ENCODE measurements at places on chromosomes 2 and 18.

- no peak for DNase-seq
These were observed 83.9 kb downstream of the PDK1 start for GRCh38 chr2:172639823-172640222.

DNA sequence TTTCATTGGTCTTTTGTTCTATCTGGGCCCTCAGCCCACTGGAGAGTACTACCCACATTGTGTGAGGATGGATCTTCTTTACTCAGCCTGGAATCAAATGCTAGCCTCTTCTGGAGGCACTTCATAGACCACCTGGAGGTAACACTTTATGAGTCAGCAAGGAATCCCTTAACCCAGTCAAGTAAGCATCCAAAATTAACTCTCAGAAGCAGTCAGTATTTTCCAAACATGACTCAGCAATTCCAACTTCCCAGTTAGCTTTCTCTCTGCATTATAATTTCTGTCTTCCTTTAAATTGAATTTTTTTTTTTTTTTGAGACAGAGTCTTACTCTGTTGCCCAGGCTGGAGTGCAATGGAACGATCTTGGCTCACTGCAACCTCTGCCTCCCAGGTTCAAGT is 142.7 kb downstream of the ACKR3 start:
- no peak for DNase-seq

GRCh38 chr2:239369631-239370161 is 31.1 kb downstream of the HDAC4 start:
- DNase-seq: no peak

DNA sequence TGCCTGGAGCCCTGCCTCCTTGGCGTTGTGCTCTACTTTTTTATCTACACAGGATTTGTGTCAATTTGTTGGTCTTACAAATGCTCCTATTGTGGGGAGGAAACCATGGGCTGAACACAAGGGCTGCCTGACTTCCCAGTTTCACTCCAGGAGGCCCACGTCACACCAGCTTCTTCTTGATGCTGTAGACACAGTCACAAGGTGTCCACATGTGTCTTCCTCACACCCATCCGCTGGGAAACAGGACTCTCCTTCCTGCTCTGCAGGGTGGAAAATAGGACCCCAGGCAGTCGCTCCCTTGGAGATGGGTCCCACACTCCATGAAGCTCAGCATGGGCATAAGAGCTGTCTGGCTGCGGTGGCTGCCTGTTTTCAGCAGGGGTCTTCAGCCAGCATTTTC is 468.2 kb downstream of the EPHA4 start:
- no peak for DNase-seq

- no peak for DNase-seq
These were observed 33.8 kb downstream of the CCDC93 start for GRCh38 chr2:117979911-117980701.

DNA sequence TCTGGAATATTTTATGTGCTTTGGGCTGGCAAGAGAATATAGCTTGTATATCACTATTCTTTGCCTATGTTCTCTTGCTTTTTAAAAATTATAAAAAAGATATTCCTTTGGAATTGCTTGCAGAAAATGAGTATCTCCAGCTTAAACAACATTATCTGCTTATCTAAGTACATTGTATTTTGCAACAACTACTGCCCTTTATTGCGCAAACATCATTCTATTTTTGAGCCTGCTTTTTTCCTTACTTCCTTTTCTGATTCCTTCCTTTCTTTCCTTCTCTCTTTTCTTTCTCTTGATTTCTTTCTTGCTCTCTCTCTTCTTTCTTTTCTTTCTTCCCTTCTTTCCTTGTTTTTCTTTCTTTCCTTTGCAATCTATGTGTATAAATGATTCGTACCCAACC is 74.0 kb downstream of the UNC80 start:
- no peak for DNase-seq

GRCh38 chr18:54772056-54772455 is 56.2 kb upstream of the RAB27B start:
- no peak for DNase-seq

DNA sequence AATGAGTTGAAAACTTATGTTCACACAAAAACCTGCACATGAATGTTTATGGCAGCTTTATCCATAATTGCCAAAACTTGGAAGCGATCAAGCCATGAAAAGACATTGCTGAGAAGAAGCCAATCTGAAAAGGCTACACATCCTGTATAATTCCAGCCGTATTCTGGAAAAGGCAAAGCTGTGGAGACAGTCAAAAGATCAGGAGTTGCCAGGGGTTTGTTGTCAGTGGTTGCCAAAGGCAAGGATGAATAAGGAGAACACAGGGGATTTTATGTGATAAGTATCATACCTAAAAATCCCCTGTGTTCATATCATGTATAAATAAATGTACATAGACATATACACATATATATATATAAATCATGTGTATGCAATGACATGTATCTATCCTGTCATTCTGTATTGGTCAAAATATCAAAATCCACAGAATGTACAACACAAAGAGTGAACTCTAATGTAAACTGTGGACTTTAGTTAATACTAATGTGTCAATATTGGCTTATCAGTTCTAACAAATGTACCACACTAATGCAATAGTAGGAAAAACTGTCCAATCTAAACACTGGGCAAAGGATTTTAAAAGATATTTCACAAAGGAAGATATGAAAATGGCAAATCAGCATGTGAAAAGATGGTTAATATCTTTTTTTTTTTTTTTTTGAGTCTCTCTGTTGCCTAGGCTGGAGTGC is 75.8 kb downstream of the PTRHD1 start:
- DNase-seq: no peak
